ENCODE measurements at places on chromosomes 2 and 18.
A peak's percentile ranks its signal among the peaks of the same experiment; 100 is the strongest.

GRCh38 chr2:62456721-62457539, 49.1 kb downstream of the TMEM17 start:
- peak; percentile 33 for DNase-seq

GRCh38 chr2:119005555-119005954, 63.6 kb downstream of the MARCO start:
- no peak for DNase-seq

DNA sequence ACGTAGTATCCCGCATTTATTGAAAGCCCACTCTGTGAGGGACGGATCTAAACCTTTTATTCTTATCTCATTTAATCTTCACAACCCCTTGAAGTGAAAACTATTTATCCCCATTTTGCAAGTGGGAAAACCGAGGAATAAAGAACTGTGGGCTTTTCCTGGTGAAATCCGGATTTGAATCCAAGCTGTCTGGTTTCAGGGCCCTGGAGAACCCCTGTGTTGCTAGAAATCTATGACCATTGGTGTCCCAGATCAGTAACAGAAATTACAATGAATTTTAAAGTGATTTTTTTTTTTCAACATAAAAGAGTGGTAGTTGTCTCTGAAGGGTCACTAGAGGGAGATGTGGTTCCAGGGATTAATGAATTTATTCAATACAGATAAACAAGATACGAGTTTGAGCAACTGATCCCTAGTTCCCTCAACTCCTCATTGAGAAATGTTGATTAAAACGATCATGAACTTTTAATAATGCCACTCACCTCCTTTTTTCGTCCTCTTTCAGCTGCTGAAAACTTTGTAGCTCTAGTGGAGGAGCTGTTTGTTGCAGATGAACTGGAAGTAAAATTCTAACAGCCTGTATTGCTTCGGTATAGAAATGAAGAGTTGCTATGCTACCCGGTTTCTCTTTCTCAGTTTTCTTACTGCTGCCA, 940 bp downstream of the XRCC5 start:
- DNase-seq: no peak

- DNase-seq: no peak
These were observed 56.2 kb downstream of the EMILIN2 start for GRCh38 chr18:2903006-2903405.

- DNase-seq: no peak
These were observed 608 bp upstream of the VPS4B start for GRCh38 chr18:63422864-63423304.

DNA sequence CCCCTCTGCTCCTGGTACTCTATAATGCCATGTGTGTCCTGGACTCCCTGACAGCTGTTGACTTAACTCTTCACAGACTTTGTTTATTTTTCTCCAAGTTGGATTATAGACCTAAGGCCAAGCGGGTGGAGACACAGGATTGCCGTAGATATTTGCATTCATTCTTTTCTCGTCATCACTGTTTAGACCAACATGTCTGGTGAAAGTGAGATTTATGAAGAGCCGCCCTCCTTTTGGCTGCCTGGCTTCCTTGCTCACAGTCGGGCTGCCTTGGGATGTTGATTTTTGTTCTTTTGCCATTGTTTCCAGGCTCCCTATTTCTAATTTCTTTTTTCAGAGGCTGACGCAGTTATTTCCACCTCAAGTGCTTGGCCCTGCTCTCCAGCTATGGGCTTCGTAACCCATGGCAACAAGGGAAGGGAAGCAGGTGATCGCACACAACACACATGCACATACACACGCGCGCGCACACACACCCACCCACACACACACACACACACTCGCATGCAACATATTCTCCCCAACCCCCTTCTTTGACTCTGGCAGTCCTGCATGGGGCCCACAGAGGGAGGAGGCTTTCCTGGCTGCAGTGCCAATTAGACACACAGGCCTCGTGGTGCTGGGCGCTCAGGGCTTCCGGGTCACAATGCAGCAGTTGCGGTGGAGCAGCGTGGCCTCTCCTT, 296.5 kb downstream of the MTX2 start:
- DNase-seq: no peak

DNA sequence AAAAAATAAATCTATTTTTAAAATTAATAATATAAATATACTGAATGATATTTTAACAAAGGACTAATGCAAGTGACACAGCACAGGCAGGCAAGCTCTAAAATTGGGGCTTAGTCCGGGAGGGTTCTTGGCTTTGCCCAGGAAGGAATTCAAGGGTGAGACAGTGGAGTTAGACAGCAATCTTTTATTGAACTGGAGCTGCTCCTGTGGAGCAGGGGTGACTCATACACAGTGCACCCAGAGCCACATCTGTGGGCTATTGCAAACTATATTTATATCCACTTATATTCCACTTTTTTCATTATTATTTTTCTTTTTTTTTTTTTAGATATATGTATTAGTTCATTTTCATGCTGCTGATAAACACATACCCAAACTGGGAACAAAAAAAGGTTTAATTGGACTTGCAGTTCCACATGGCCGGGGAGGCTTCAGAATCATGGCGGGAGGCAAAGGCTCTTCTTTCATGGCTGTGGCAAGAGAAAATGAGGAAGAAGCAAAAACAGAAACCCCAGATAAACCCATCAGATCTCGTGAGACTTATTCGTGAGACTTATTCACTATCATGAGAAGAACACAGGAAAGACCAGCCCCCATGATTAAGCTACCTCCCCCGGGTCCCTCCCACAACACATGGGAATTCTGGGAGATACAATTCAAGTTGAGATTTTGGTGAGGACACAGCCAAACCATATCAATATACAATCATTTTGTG, 437.1 kb downstream of the BCL11A start:
- DNase-seq: no peak

DNA sequence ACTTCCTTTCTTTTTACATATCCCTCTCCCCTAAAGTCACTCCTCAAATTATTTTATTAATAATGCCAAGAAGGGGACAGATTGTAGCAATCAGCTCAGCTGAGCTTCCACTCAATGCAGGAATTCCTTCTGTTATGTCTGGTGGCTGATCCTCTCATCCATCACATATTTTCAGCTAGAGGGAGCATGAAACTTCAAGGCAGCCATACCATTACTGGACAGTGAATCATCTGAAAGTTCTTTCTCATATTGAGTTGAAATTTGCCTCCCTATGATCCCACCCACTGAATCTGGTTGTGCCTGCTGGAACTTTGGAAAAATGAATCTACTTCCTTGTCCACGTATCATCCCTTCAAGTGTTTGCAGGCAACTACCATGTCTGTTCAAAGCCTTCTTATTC, 11.2 kb downstream of the ZNF385B start:
- no peak for DNase-seq

- no peak for DNase-seq
These were observed 15.0 kb downstream of the ZBTB7C start for GRCh38 chr18:48394176-48394575.

- DNase-seq: no peak
These were observed 4.2 kb downstream of the GPBAR1 start for GRCh38 chr2:218264773-218265561.

DNA sequence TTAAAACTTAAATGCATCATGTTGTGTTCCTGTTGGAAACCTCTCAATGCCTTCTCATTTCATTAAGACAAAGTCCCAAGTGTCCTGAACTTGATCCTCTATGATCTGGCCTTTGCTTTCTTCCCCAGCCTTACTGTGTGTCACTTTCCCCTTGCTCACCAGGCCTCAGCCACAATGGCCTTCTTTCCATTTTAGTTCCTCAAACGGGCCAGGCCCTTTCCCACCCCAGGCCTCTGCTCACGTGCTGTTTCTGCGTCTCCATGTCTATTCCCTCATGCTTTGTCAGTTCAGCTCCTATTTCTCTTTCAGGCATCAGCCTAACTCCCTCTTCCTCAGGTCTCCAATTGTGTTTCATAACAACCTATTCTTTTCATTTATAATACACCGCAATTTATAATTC, 19.5 kb downstream of the CXCR4 start:
- DNase-seq: no peak

DNA sequence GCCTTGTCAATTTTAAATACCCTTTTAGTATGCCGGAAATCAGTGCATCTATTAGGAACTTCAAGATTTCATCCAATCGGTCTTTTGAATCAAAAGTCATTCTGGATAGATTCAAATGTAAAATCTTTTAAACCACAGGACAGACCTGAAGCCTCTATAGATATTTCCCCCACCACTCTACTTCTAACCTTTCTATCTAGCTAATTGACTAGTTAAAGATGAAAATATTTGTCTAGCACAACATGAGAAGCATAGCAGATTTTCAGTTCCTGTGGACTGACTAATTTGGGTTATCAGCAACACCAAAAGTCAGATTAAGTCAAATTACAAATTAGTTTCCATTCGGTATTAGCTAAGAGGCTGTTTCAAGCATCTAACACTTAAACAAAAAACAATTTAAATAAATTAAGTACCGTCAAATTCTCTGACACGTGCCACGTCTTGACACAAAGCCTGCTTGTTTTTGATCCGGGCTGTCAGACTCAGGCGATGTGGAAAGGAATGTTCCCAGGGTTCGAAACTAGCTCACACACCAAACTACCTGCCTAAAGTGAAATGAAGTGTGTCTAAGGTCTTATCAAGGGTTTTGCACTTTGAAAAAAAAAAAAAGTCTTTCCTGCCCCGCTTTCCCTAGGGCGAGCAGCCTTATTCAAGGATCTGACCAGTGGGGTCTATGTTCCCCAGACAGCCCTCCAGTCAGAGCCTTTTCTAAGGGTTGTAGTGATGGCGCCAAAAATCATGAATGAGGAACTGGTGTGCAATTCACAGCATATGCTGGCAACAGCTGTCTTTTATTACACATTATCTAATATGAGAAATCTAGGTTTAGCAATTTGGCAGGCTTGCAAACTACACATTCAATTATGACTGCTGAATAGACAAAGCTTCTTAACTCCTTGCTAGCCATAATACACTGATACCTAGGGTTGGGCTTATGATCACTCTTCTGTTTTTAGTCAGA, 4.7 kb downstream of the CYTIP start:
- DNase-seq: no peak

DNA sequence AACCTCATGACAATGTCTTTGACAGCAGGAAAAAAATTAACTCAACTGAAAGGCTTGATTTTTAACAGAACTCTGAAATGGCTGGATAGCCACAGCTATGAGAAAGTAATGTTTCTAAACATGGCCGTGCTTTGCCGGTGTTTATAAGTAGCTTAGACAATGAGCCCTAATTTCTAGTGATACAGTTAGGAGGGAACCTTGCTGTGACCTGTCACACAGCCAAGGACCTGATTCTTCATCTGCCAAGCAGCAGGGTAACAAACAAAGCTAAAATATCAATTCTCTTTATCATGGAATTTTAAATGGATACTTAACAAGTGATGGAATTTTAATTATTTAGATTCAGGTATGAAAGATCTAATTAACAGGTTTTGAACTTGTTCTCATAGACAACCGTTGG, 24.3 kb upstream of the DYNC2LI1 start:
- no peak for DNase-seq

GRCh38 chr18:10027461-10027860, 113.6 kb downstream of the VAPA start:
- no peak for DNase-seq

DNA sequence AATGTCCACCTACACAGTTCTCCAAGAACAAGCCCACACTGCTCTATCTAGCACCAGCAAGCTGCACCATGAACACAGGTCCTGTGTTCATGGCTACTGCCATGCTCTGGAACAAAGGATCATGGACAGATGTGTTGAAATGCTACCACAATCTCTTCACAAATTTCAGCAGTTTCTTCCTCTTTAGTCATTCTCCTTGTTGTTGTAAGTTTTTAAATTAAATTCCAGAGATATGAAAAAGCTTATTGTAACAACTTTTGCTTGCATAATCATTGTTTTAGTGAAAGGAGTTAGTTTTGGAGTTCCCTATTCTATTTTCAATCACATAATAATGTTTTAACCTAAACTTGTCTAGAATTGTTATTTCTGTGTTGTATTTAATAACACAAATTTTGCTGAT, 17.2 kb upstream of the NAPG start:
- no peak for DNase-seq

- DNase-seq: no peak
These were observed 84.4 kb downstream of the TMEM131 start for GRCh38 chr2:97911206-97911921.

GRCh38 chr2:210662560-210662959, 106.2 kb downstream of the CPS1 start:
- no peak for DNase-seq

DNA sequence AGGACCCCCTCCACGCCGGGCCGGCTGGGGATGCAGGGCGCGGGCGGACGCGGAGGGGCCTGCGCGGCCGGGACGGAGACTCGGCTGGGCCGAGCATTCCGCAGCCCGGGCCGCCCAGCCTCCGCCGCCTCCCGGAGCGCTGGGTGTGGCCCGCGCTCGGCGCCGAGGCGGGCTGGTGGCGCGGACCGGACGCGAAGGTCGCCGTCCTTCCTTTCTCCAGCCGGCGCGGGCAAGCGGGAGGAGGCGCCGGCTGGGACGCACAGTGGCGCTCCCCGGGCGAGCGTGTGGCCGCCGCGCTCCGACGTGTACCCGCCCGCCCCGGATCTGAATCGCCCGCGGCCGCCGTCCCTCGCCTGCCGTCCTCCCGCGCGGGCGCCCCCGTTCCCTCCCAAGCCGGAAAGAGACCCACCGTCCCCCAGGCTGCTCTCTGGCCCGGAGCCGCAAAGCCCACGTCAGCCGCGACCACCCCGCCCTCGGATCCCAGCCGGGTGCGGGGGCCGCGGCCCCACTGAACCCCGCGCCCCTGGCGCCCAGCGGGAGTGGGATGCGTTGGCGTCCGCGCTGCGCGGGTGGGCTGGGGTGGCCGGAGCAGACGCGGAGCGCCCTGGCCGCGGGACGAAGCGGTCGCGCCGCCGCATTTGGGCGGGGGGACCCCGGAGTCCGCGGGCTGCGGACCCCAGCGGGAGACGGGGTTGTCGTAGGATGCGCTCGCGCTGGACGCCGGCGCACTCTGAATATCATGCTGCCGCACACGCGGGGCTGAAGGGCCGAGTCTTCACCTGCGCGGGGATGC, 634 bp downstream of the SPATS2L start:
- DNase-seq: peak; percentile 3

- no peak for DNase-seq
These were observed 99.2 kb downstream of the SLC8A1 start for GRCh38 chr2:40352703-40353099.

GRCh38 chr2:20524412-20525040, 77.7 kb downstream of the RHOB start:
- DNase-seq: no peak

- DNase-seq: no peak
These were observed 130.2 kb downstream of the DNAH6 start for GRCh38 chr2:84646514-84646913.

GRCh38 chr2:225466891-225467604, 67.5 kb downstream of the NYAP2 start:
- no peak for DNase-seq

GRCh38 chr2:65664931-65665330, 232.5 kb upstream of the SPRED2 start:
- no peak for DNase-seq

All from T follicular helper cell (primary cell).